Fibroblast of pulmonary artery (primary cell): ENCODE measurements at places on chromosomes 16 and 17.

DNA sequence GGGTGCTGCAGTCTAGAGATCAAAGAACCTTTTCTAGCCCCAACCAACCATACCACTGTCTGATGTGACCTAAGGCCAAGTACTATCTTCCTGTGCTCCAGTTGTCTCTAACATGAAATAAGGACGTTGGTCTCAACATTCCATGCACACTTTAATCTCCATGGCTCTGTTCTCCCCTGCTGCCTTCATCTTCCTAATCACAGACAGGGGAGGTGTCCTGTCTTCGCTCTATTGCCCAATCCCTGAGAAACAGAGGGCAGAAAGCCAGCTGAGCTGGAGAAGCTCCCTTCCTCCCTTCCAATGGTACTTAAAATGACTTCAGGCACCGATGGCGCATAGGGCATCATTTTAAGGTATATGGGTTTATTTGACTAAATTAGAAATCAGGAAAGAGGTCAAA, 148.9 kb upstream of the GNAO1 start:
- no peak for DNase-seq

DNA sequence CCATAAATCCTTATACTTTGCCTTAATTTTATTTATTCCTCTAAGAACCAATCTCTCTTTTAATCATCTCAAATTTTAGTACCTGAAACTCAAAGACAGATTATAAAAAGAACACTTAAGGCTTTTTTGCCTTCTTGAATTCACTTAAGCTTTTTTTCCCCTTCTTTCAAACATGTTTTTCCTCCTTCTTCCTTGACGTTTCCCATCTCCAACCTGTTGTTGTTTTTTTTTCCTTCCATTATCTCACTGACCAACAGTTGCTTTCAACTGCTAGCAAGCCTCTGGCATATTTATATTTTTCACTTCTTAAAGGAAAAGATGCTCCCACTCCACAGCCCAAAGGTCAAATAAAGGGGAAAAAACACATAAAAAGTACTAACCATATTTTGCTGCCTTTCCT, 32.2 kb downstream of the SPOP start:
- DNase-seq, result no peak

GRCh38 chr16:86363836-86364618, 146.3 kb upstream of the FOXF1 start:
- DNase-seq, result no peak

DNA sequence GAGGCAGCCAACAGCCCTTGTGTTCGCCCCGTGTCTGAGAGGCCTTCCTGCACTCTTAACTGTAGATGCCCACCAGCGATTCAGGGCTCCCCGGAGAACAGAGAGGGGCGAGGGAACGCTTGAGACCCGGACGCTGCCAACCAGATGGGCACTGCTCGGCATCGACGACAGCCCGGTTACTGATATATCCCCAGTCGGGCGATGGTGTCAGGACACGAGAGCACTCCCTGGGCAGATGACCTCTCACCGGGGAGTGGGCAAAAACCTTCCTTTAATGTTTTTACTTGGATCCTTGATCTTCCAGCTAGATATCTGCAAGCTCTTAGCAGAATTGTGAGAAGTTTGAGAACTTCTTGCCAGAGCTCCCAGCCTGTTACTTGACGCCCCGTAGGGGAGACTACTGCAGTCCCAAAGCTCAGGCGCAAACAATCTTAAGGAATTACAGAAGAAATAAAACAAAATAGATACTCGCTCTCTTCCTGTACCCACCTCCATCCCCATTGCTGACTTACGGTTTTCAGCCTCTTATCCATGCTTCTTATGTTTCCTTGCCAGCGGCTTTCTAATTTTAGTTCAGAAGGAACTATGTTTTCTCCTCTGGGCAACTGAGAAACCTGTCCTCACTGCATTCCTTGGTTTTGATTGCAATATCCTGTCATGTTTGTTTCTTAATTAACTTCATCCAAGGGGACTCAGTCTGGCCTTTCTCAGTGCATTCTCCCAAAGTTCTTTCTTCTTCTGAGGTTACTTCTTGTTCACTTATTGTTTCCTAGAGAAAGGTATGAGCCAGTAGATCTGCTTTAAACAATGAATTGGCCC, 845 bp downstream of the SP2 start:
- peak; percentile 17 for DNase-seq

DNA sequence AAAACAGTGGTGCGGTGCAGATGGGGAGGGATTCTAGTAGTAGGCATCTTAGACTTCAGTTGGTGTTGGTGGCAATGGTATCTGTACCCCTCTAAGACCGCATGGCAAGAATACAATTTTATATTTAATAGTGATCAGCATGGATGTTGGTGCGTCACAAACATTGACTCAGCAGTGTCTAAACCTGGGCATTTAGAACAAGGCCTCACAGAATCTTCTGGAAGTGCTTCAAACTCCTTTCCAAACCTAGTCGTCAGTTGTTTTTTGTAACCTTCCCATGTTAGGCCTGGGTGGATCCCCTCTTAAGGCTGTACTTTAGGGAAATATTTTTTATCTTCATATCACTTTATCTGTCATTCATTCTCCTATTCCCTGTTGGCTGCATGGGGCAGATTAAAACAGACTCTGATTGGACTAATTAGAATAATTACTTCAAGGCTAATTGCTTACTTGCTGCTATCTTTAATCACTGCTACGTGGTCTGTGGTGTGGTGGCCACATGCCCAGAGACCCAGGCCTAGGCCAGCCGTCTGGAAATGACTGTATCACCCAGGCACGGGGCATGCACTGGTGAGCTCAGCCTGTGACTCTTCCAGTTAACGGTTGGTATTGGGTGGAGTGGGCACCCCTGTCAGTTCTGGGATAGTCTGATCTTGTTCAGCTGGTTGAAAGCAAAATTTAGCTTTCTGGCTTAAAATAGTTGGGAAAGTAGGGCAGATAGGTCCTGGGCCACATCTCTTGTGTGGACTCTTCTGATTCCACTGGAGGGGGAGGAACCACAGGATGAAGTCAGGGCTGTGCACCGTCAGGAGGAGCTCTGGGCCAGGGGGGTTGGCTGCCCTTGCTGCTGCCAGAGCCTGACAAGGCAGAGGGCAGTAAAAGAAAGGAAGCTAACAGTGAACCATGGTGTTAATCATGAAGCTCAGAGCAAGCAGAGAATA, 4.5 kb downstream of the ALKBH5 start:
- DNase-seq, result peak; percentile 41

GRCh38 chr16:65621640-65622039, 499.8 kb upstream of the CDH11 start:
- no peak for DNase-seq

GRCh38 chr17:17682293-17682736, 1.1 kb downstream of the RAI1 start:
- no peak for DNase-seq

DNA sequence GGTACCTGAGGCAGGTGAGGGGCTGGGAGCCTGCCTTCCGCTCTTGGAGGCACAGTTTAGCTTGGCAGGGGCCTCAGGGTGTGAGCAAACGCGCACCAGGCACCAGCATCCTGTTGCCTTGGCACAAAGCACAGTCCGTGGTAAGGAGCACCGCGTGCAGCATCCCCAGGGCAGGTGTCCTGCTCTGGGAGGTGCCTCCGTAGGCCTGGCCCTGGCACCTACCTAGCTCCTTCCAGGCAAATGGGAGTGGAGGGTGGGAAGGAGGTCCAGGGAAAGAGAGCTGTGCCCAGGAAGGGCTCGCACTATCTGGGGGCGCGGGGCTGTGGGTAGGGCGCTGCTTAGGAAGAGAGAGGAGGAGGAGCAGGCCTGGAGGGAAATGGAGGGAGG, 3.1 kb upstream of the GSE1 start:
- no peak for DNase-seq

- DNase-seq, result no peak
Measured at GRCh38 chr16:52964290-52964689, 88.4 kb downstream of the CHD9NB start.

DNA sequence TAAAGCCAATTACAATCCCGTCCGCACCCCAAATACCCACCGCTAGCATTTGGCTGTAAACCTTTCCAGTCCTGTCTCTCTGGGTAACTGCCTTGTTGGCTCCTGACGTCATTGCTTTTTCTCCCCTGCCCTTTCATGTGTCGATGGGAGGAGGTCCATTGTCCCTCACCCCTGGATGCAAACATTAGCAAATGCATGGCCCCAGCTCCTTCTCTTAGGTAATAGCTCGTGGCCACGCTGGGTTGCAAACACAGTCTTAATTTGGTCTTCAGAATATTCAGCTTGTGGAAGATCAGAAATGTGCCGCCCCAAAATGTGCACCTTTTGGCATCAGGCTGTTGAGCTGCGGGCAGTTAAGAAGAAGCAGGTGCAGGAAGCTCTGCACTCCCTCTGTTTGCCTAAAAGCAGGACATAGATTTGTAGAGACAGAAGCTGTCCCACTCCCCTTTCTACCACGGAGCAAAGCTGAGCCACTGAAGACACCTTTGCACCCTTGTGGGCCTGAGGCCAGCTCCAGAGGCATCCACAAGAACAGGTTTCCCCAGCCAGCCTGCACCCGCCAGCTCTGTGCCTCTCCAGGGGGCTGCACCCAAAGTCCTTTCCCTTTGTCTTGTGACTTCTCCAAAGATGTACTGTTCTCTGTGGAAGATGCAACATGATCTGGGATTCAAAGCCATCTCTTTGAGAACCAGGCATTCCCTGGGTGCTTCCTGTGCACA, 127.3 kb downstream of the MGAT5B start:
- DNase-seq, result no peak

DNA sequence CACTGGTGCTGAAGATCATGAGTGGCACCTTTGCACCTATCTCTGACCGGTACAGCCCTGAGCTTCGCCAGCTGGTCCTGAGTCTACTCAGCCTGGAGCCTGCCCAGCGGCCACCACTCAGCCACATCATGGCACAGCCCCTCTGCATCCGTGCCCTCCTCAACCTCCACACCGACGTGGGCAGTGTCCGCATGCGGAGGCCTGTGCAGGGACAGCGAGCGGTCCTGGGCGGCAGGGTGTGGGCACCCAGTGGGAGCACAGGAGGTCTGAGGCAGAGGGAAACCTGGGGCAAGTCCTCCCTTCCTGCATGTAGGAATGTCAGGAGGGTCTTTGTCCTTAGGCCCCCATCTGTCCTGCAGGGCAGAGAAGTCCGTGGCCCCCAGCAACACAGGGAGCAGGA, 6.5 kb upstream of the TRAF4 start:
- no peak for DNase-seq

GRCh38 chr17:8060274-8060673, 21.4 kb downstream of the ALOX15B start:
- peak; percentile 81 for DNase-seq

DNA sequence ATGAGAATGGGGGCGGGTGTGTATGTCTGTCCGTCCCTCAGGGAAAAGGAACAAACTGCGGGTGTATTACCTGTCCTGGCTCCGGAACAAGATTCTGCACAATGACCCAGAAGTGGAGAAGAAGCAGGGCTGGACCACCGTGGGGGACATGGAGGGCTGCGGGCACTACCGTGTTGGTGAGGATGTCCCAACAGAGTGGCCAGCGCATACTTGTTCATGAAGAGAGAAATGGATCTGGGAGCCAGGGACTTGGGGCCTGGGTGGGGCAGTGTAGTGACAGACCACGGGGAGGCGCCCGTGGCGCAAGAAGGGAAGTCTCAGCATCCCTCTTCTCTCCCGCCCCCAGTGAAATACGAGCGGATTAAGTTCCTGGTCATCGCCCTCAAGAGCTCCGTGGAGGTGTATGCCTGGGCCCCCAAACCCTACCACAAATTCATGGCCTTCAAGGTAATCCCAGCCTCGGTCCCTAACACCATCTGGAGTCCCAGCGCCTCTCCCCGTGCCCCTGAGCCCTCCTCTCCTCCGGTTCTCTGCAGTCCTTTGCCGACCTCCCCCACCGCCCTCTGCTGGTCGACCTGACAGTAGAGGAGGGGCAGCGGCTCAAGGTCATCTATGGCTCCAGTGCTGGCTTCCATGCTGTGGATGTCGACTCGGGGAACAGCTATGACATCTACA, 3.5 kb upstream of the C17orf107 start:
- no peak for DNase-seq

DNA sequence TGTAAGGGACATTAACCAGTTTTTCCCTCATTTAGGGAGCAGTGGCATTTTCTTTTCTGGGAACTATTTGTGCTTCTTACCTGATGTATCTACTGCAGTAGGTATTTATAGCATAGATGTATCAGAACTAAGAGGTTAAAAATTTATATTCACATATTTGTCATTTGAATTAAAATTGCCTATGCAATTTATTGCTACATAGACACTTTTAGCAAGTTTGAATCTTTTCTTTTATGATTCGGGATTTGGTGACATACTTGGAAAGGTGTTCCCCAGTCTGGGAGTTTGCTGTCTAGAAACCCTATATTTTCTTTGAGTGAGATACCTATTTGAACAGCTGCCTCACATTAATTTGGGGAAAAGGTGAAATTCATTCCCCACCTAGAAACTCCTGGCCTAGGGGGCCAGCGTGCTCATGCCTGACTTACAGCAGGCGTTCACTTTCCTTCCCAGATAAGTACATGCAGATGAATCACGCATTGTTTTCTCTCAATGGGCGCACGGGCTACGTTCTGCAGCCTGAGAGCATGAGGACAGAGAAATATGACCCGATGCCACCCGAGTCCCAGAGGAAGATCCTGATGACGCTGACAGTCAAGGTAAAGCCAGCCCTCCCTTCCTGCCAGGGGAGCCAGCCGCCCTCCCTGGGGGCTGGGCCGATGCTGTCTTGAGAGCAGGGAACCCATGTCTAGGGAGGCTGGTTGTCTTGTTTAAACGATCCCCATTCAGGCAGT, 73.8 kb downstream of the SDR42E1 start:
- DNase-seq, result peak; percentile 16

DNA sequence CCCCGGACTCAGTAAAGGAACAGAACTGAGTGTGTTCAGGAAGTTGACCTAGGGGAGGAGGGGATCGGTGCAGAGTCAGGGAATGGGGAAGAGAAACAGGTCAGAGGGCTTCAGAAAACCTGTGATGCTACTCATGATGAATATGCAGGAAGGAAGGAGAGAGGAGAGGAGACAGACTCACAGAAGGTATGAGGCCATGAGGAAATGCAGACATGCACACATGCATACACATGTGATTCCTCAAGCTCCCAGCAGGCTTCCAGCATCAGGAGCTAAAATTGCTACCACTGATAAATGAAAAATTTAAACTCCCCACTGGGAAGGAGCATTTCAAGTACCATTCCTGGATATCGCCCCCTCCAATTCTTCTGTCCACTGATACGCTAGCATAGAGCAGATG, 262.6 kb downstream of the SLC39A11 start:
- no peak for DNase-seq

- DNase-seq, result no peak
Measured at GRCh38 chr16:26155221-26155620, 463.5 kb downstream of the HS3ST4 start.

- no peak for DNase-seq
Measured at GRCh38 chr17:9760266-9760665, 31.1 kb downstream of the DHRS7C start.

DNA sequence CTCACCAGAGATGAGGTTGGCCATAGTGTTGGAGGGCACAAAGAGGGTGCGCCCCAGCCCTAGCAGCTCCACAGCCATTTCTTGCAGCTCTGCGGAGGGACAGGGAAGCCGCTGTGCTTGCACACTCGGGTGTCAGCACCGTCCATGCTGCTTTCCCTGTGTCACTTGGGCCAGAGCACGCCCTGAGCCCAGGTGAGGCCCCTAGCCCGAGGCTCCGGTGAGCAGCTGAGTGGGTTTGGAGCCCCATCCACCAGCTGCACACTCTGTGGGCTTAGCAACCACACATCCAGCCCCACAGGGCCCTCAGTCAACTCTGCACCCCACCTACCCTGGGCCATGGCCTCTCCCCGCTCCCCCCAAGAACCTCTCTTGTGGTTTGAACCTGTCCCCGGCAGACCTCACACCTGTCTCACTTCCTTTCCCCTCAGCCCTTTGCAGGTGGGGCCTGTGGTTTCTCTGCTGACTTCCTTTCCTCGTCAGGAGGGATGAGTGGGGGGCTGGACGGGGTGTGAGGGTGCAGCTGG, 20.7 kb downstream of the TMEM235 start:
- no peak for DNase-seq
